ENCODE measurements at places on chromosomes 13 and 19.

- no peak for DNase-seq
Measured at GRCh38 chr13:113726961-113727411, 32.0 kb upstream of the TMEM255B start.

GRCh38 chr19:34135821-34136611 lies 36.3 kb upstream of the LSM14A start:
- DNase-seq = no peak

- DNase-seq = no peak
Measured at GRCh38 chr19:14978161-14978776, 1.4 kb downstream of the SLC1A6 start.

DNA sequence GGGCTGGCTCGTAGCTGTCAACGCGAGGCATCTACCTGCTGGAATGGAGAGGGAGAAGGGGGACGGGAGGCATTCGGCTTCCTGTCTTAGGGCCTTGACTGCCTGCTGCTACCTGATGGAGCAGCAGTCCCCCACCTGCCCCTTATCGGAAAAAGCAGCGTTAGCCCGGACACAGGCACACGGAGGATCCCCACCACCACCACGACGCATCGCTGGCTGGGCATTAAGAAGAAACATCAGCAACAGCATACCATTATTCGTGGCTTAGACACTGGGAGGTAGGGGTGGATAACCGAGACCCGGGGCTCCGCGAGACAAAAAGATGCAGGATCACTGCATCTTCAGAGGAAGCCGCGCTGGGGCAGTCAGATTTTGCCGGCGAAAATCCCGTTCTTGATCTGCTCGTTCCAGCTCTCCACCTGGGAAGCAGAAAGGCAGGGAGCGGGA lies 1.1 kb downstream of the COX6B2 start:
- DNase-seq = no peak

GRCh38 chr13:79593641-79594275 lies 112.8 kb downstream of the NDFIP2 start:
- DNase-seq = no peak

DNA sequence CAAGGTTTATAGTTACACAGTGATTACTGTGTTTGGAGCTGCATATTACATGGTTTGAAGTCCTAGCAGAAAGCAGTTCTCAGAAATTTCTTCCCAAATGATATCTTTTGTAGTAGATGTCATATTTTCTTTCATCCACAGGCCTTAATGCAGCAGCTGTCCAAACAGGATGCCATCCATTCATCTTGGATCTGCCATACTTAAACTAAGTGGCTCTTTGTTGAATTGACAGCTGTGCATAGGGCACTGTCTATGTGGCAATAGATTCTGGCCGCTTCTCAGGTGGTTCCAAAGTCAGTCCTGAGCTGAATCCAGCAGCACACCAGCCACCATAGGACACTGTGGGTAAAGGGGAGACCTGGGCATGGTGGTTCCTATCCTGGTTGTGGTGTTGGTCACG lies 41.6 kb upstream of the SPRY2 start:
- DNase-seq = no peak

DNA sequence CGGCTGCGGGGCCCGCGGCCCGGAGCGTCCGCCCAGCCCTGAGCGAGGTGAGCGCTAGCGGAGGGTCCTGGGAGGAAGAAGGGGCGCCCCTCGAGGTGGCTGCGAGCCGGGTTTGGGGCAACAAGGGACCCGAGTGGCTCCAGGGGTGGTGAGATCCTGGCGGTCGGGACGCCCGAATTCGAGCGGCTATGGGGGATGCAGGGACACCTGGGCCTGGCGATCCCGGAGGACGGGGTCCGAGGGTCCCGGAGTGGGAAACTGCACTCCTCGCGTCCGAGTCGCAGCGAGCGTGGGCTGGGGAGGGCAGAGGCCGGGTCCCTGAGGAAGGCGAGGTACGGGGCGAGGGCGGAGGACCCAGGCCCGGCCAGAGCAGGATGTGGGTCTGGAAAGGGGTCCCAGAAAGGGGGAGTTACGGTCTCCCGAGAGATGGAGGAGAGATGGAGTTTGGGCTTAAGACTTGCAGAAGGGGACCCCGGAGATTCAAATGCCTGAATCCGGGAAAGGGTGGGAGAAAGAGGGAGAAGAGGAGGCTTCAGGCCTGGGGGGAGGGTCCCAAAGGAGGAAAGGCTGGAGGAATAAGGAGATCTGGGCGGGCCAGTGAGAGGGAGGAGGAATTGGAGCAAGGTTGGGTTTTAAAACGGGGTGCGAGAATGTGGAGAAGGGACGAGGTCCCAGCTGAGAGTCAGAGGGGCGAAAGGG lies 542 bp downstream of the CACNG7 start:
- DNase-seq = no peak

DNA sequence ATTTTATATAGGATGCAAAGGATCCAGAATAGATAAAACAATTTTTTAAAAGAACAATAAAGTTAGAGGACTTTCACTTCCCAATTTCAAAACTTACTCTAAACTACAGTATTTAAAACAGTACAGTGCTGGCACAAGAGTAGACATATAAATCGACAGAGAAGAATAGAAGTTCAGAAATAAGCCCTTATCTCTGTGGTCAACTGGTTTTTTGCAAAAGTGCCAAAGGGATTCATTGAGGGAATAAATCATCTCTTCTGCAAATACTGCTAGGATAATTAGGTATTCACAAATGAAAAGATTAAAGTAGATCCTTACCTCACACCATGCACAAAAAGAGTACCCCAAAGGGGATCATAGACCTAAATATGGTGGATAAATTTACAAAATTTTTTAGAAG lies 431.0 kb upstream of the HTR2A start:
- no peak for DNase-seq

DNA sequence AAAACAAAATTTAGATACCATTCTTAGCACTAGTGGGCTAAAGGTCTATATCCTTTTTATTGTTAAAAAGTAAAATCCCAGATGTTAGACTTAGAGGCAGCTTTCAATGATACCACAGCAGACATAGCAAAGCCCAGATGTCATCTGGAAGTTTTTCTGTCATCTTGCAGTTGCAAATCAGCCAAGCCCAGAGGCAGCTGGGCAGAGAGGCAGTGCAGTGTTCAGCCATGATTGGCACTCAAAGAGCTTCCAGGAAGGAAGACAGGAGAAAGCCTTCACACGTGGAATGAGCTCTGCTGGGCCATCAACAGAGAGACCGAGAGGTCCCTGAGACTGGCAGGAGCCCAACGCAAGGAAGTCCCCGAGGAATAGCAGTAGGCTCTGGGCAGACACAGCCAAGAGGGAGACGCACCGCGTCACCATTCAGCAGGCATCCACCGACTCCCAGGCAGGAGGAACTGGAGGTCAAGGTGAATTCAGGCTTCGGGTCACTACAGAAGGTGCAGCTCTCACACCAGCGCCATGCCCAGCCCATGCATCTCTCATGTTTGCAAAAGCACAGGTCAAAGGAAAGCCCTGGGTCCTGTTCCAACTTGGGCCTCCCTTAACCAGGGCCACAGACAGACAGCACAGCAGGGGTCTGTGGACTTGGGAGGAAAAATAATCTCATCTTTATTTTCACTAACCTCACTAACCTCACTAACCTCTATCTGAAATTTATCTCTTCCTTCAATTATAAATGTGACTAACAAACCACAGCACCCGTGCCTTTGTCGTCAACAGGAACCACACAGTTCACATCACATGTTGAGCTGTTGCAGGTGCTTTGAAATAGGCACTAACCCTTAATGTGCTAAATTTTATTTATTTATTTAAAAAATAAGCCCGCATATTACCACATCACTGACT lies 54.9 kb downstream of the TUBGCP3 start:
- no peak for DNase-seq

- DNase-seq = no peak
Measured at GRCh38 chr19:3196064-3196932, 10.6 kb downstream of the NCLN start.

DNA sequence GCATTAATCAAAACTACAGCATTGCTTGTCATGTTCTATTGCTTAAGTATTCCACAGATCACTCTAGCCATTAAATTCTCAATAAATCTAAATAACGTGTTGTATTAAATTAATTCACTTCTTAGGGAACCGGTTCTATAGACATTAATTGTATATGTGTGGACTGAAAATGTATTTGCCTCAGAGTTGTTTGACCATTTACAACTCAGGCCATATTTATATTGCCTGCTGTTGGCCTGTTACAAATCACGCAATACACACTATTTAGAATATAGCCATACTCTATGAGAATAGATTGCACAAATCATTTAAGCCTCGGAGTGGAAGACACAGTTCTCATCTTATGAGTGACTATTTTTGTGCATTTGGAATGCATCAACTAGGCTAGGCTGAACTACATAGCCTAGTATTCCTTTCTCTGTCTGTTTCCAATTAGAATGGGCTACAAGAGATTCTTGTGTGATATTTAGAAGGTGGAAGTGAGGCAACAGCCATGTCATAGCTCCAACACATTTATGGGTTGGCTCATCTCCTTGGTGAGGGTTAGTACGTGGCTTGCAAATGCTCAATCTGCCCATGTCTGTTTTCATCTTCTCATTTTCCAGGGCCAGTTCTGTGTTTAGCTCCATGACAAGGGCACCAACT lies 1116.1 kb downstream of the PCDH9 start:
- no peak for DNase-seq

- DNase-seq = no peak
Measured at GRCh38 chr13:65964672-65965071, 1265.5 kb downstream of the PCDH9 start.

DNA sequence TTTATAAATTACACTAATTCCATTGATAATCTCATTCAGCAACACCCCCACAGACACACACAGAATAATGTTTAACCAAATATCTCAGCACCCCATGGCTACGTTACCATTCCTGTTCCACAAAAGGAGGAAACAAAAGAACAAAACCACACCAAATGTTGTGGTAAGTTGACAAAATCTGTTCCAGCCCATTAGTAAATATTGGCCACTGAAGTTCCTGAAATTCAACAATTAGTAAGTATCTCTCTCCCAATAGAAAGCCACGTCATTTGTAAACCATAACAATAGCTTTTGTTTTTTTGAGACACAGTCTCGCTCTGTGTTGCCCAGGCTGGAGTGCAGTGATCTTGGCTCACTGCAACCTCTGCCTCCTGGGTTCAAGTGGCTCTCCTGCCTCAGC lies 2.3 kb upstream of the FCAR start:
- DNase-seq = no peak

DNA sequence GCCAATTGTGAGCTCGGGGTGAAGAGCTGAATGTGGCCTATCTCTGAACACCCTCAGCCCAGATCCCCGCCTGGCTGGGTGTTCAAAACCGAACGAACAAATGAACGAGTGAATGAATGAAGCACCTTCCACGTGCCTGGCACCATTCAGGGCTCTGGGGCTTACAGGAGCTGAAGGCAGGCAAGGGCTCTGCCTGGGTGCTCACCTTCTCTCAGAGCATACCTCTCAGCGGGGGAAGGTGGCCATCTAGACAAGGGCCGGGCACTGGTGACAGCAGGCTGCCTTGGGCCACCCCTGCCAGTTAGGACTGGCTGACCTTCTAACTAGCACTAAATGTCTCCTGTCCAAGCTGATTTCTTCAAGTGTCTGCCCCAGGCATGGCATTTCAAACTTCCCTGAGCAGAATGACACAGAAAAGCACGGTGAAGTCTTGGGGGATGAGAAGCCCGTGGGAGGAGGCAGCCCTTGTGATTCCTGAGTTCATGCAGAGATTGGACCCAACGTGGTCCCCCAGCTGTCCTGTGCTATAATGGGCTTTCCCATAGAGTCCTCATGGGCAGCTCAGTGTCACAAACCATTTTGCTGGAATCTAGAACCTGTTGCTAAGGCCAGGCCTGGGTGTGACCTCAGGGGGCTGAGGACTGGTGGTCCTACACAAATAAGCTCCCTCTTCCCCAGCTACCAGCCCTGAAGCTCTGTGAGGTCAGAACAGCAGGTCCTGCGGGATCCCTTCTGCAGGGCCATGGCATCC lies 27.9 kb upstream of the VSTM2B start:
- DNase-seq = no peak

DNA sequence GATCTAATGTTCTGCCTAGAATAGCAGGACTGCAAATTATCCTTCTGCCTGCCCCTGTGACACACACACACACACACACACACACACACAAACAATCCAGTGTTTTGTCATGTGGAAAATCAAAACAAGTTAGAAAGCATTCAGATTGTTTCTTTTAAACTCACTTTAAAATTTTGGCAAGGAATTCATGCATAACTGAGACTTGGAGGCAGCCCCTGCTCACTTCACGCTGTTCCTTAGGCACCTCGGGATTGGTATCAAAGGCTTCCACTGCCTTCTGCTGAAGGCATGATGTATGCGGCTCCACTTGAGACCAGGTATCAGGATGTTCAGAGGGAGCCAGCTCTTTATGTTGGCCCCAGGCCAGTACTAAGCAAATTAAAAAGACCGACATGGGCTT lies 158.7 kb downstream of the OXGR1 start:
- no peak for DNase-seq

GRCh38 chr13:107421028-107421427 lies 794.3 kb downstream of the LIG4 start:
- DNase-seq = no peak

GRCh38 chr13:114045113-114045735 lies 71.3 kb upstream of the C13orf46 start:
- no peak for DNase-seq

DNA sequence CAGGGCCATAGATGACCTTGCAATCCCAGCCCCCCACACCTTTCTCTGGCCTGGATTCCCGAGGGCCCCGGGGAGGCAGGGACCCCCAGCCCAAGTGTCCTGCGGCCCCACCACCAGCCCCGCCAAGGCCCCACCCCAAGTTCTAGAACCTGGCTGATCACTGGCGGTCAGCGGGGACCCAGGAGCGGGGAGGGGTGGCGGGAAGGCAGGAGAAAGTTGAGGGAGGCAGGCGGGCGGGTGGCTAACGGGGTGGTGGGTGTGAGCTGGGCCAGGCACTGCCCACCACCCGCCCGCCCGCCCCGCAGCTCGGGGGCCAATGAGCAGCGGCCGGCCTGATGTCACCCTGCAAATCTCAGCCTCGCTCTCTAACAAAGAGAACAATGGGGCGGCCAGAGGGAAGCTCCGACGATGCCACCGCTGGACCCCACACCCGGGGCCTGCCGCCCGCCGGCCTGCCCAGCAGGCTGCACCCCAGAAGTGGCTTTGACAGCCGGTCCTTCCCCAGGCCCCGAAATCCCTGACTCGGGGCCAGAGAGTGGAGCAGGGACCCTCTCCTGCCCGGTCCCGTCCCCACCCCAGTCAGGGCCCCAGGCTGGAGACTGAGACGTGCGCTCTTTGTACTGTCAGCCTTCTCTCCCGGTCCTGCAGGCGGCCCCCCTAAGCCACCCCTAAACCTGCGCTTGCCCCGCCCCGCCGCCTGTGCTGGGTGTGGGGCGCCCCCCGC lies 1.6 kb downstream of the MEX3D start:
- DNase-seq = no peak

DNA sequence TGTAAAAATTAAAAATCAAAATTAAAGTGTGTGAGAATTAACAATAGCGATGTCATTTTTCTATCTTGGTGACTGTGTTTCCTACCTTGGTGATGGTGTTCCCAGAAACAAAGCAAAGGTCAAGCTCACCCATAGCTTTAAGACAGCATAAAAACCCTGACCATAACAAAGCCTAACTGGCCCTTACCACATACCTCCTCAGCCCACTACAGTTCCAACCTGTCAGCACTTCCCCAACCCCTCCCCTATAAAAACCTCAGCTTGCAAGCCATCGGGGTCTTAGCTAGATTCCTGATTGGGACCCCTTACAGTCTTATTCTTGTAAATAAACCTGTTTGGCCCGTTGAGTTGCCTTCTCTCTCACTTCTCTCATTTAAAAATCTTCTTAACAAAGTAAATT lies 484.4 kb upstream of the PCDH20 start:
- no peak for DNase-seq

GRCh38 chr13:33757713-33758112 lies 60.2 kb upstream of the RFC3 start:
- DNase-seq = no peak

- no peak for DNase-seq
Measured at GRCh38 chr13:106637519-106637918, 69.6 kb upstream of the ARGLU1 start.

All from activated CD8-positive, alpha-beta memory T cell treated with anti-CD3 and anti-CD28 coated beads for 4 hours (primary cell).